ENCODE measurements at places on chromosomes 6 and 20. TPM values are rescaled to one million over a fixed set of nuclear protein-coding genes. Genes with fewer than 3 reads are reported as not detected.

KIAA0408 gene
- 0.34 TPM for total RNA-seq

SLC25A27 gene
- total RNA-seq: 0.29 TPM

COL19A1 gene
- total RNA-seq: 54.4 TPM

DNA sequence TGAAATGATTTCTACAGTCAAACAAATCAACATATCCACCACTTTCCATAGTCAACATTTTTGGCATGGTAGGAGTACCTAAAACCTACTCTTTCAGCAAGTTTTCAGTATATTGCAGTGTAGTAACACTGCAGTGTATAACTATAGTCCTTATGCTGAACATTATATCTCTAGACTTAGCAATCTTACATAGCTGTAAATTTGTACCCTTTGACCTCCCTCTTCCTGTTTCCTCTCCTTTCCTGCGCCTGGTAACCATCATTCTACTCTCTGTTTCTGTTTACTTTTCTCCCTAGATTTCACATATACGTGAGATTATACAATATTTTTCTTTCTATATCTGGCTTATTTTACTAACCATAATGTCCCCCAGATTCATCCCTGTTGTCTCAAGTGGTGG, 40.2 kb downstream of the SMAP1 start:
- no peak overlapping the region for H3K4me3 ChIP-seq
- DNase-seq: no peak
- no peak overlapping the region for H3K27ac ChIP-seq
- H3K27me3 ChIP-seq: no peaks in the 10 kb centered on the region
- H3K36me3 ChIP-seq: no peaks in the 10 kb centered on the region

- H3K27ac ChIP-seq: no peak overlapping the region
- DNase-seq: no peak
Observed at GRCh38 chr6:113221850-113222249, 635.3 kb upstream of the MARCKS start.

DNA sequence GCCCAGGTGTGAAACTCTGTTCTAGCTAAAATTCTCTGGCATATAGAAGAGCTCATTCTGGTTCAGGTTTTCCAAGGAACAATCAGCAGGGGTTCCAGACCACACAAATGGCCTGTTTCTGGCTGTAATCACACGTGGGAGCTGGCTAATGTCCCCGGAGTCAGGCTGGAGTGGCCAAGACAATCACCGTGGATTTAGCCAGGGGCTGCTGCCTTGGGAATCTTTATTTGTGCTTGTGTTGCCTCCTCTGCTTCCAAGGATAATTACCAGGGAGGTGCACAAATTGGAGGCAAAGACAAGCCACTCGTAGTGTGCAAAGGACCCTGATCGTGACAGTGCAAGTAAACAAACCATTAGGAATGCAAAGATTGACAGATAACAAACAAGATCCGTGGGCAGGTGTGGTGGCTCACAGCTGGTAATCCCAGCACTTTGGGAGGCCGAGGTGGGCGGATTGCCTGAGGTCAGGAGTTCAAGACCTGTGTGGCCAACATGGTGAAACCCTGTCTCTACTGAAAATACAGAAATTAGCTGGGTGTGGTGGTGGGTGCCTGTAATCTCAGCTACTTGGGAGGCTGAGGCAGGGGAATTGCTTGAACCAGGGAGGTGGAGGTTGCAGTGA, 77.3 kb downstream of the KCNB1 start:
- DNase-seq: no peak
- no peak overlapping the region for H3K27ac ChIP-seq
- H3K4me3 ChIP-seq: no peak overlapping the region
- H3K36me3 ChIP-seq: no peaks in the 10 kb centered on the region
- peaks cover 20% of the 10 kb centered on the region for H3K27me3 ChIP-seq

DNA sequence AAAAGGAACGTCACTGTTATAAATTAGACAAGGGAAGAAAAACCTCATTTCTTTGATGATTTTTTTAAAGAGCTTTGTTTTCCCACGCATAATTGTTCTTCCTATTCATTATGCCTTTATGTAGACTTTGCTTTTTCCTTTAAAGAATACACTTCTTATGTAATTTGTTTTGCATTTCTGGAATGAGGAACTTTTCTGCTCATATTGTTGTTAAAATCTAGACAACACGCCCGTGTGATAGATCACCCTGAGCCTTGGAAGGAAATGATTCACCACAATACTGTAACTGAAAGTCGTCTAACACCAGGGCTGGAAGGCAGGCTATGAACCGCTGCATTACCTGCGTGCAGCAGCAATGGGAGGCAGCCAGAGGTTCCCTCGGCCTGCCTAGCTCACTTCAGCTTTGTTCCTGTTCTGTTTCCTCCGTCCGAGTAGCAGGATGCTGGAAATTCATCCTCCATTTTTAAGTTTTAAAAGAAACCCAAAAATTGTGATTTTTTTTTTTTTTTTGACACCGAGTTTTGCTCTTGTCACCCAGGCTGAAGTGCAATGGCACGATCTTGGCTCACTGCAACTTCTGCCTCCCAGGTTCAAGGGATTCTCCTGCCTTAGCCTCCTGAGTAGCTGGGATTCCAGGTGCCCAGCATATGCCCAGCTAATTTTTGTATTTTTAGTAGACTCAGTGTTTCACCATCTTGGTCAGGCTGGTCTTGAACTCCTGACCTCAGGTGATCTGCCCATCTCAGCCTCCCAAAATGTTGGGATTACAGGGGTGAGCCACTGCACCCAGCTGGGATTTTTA, 49.6 kb upstream of the ZNF217 start:
- no peaks in the 10 kb centered on the region for H3K27me3 ChIP-seq
- peaks cover 36% of the 10 kb centered on the region for H3K4me1 ChIP-seq
- H3K36me3 ChIP-seq: no peaks in the 10 kb centered on the region
- peak overlapping the region; percentile 94 for H3K27ac ChIP-seq
- peak overlapping the region; percentile 78 for H3K4me3 ChIP-seq
- DNase-seq: no peak

DNA sequence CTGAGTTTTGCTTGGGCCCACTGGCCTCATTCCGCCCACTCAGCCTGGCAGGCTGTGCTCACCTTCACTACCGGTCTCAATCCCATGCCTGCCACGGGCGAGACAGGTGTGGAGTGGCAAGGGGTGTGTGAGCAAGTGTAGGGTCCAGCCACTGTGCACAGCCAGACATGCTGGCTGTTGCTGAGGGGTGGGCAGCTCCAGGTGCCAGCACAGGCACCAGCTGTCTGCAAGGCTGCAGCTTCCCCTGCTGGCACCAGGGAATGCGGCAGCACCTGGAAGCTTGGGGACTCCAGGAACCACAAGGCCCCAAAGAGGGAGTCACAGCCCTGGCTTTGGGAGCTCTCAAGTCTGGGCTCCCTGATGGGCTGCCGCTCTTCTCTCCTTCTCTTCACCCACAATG, 372.7 kb downstream of the CBLN4 start:
- no peaks in the 10 kb centered on the region for H3K4me1 ChIP-seq
- no peak overlapping the region for H3K4me3 ChIP-seq
- no peak overlapping the region for H3K27ac ChIP-seq
- H3K36me3 ChIP-seq: no peaks in the 10 kb centered on the region

DNA sequence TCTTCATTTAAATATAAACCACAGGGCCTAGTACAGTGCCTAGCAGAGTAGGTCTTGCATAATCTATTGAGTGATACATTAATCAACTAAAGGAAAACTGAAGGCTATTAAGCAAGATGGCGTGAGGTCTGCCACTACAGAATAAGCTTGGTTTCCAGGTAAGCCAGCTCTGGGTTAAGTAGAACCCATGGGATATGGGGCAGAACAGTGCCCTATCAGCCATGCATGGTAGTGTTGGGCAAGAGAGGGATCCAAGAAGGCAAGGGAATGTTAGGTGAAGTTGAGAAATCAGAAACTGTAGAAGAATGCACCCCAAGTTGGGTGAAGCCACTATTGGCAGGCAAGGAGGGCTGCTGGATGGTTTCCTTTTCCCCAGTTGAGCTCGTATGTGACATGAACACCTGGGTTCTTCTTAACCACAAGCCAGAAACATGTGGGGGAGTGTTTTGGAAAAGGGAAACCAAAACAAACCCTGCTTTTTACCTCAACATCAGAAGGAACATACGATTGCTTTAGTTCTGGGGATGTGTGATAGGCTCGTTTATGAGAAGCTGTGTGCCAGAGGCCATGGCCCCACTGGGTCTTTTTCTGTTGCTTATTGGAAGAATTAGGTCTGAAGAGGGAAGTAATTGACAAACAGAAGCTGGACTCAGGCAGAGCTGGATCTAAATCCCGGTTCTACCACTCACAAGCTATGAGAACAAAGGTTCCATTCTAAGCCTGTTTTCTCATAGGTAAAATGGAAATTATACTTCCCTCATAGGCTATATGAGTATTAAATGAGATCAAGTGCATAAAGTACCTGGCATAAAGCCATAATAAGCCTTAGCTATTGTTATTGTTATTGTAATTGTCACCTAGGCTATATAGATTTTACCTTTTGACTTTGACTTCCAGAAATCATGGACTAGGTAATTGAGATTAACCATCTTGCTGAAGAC, 33.5 kb downstream of the NEDD9 start:
- peaks cover 67% of the 10 kb centered on the region for H3K36me3 ChIP-seq
- H3K4me1 ChIP-seq: peaks cover 14% of the 10 kb centered on the region
- DNase-seq: no peak
- H3K27ac ChIP-seq: peak overlapping the region; percentile 47

DNA sequence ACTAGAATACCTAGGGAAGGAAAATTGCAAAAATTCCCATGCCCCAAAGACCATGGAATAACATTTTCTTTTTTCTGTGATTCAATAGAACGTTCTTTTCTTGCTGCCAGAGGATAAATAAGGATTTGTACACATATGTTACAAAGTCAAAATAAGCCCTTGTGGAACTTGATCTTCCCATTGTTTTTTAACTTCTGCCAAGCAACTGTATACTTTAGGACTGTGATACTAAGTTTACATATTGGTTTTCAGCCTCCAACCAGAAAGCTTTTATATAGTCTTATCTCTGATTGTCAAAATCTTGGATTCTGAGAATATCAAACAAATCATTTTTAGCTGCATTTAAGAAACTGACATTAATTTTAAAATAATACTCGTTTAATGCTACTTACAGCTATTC, 84.6 kb downstream of the HMGCLL1 start:
- H3K4me1 ChIP-seq: no peaks in the 10 kb centered on the region
- no peaks in the 10 kb centered on the region for H3K27me3 ChIP-seq
- H3K36me3 ChIP-seq: no peaks in the 10 kb centered on the region
- H3K4me3 ChIP-seq: no peak overlapping the region
- no peak for DNase-seq

DNA sequence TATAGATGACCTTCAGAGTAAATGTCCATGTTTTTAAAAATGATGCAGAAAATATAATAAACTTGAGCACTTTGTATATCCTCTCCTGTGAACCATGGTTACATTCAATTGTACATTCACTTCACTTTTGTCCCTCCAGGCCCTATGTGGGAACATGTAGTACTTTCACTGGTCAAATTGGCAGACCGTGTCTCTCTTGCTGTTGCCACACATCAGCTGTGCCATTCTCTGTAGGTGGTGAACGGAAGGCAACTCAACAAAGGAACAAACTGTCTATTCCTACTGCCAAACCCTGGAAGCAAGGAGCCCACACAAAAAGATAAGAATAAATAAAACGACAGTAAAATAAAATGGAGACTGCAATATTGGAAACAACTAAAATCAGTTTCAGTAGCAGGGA, 2.0 kb downstream of the ROS1 start:
- no peak for DNase-seq
- no peak overlapping the region for H3K4me3 ChIP-seq
- peaks cover 9% of the 10 kb centered on the region for H3K27me3 ChIP-seq
- no peaks in the 10 kb centered on the region for H3K36me3 ChIP-seq
- no peak overlapping the region for H3K27ac ChIP-seq
- H3K4me1 ChIP-seq: no peaks in the 10 kb centered on the region

DNA sequence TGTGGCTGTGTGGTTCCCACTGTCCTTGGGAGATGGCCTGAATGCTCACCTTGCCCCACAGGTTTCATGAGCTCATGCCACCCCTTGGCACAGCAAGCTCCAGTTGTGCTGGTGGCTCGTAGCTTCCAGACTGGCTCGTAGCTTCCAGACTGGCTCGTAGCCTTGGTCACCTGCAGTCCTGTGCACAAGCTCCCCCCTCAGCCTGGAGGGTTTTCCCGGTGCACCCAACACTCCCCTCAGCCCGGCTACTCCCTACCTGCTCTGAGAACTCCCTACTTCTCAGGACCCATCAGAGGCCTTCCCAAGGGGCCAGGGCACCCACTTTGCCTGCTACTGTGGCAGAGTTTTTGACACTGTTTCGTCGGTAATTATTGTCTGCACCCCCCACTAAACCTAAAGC, 285.6 kb downstream of the TAF4 start:
- no peaks in the 10 kb centered on the region for H3K36me3 ChIP-seq
- H3K4me3 ChIP-seq: no peak overlapping the region
- H3K27ac ChIP-seq: no peak overlapping the region
- H3K27me3 ChIP-seq: no peaks in the 10 kb centered on the region
- no peak for DNase-seq
- H3K4me1 ChIP-seq: no peaks in the 10 kb centered on the region

DNA sequence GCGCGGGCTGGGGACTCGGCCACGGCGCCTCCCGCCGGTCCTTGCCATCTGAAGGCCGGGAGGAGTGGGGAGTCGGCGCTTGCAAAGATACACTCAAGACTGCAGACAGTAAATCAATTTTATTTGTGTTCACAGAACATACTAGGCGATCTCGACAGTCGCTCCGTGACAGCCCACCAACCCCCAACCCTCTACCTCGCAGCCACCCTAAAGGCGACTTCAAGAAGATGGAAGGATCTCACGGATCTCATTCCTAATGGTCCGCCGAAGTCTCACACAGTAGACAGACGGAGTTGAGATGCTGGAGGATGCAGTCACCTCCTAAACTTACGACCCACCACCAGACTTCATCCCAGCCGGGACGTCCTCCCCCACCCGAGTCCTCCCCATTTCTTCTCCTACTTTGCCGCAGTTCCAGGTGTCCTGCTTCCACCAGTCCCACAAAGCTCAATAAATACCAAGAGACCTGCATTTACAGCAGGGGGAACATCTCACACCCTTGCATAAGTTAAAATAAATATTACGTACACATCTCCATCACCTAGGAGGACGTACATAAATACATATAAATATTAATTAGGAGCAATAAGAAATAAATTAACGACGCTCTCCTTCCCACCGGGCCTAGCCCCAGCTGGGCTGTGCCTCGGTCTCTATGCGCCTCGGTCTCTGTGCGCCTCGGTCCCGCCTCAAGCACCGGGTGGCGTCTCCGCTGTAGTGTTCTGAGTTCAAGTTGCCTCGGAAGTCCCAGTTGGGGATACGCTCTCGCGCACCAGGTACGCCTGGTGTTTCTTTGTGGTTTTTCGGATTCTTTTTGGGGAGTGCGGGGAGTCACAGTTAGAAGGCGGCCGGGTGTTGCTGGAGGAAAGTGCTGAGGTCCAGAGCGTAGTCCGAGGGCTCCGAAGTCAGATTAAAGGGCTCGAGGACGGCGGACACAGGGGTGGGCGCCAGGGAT, 889 bp upstream of the FLOT1 start:
- H3K27me3 ChIP-seq: no peaks in the 10 kb centered on the region
- H3K4me3 ChIP-seq: peak overlapping the region; percentile 89
- H3K36me3 ChIP-seq: peaks cover 29% of the 10 kb centered on the region
- no peak for DNase-seq

DNA sequence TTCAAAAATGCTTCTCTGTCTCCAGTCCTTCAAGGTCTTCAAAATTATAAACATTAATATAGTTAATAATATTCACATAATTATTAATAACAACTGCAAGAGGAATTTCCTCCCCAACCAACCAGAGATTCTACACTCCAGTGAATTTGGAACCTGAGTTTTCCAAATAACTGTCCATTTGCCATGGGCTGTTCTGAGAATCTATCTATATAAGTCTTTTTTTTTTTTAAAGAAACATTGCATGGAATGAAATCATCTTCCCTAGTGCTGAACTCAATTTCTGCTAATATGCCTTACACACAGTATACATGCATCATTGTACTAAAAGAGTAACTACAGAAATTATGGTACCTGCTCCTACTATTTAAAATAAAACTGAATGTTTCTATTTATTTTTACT, 113.9 kb downstream of the SLC22A3 start:
- no peaks in the 10 kb centered on the region for H3K36me3 ChIP-seq
- H3K27ac ChIP-seq: no peak overlapping the region
- H3K4me3 ChIP-seq: no peak overlapping the region
- peaks cover 48% of the 10 kb centered on the region for H3K4me1 ChIP-seq
